ENCODE measurements at places on chromosomes 1 and 21.
A peak's percentile ranks its signal among the peaks of the same experiment; 100 is the strongest.

DNA sequence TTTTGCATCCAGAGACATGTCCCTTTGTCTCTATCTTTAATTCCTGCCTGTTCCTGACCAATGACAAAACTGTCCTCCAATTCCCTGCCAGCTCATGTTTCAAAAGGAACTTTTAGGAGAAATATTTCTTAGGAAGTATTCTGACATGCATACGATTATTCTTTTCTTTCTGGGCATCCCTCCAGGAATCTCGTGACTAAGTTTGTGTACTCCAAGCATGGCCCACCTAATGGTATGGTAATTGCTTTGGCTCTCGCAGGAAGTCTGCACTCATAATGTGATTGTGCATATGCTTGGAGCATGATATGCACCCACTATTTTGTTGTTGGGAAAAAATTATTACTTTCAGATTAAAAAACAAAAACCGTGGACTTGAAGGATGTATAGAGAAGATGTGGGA, 256.4 kb downstream of the PRDM2 start:
- no peak for DNase-seq

GRCh38 chr1:59530119-59530518, 233.2 kb downstream of the FGGY start:
- DNase-seq: no peak

GRCh38 chr1:152783095-152783494, 3.0 kb upstream of the LCE1E start:
- DNase-seq: no peak

DNA sequence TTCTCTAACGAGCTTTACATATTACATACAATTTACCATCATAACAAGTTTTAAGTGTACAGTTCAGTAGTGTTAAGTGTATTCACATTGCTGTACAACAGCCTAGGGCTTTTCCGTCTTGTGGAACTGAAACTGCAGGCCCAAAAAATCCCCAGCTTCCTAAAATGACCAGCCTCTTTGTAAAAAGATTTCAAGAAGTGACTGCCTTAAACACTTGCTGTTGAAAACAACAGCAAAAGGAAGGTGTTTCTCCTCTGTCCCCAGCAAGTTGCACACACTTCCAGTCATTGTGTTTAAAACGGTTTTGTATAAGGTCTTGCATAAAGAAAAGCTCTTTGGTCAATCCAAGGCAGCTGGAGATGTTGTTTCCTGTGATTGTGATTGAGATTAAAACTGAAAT, 16.0 kb upstream of the GBP1 start:
- no peak for DNase-seq

- DNase-seq: no peak
Measured at GRCh38 chr1:46767649-46768282, 31.1 kb upstream of the CYP4B1 start.

GRCh38 chr1:27301582-27302199, 20.3 kb upstream of the TMEM222 start:
- DNase-seq: no peak

GRCh38 chr1:219391297-219391696, 217.6 kb downstream of the LYPLAL1 start:
- no peak for DNase-seq

DNA sequence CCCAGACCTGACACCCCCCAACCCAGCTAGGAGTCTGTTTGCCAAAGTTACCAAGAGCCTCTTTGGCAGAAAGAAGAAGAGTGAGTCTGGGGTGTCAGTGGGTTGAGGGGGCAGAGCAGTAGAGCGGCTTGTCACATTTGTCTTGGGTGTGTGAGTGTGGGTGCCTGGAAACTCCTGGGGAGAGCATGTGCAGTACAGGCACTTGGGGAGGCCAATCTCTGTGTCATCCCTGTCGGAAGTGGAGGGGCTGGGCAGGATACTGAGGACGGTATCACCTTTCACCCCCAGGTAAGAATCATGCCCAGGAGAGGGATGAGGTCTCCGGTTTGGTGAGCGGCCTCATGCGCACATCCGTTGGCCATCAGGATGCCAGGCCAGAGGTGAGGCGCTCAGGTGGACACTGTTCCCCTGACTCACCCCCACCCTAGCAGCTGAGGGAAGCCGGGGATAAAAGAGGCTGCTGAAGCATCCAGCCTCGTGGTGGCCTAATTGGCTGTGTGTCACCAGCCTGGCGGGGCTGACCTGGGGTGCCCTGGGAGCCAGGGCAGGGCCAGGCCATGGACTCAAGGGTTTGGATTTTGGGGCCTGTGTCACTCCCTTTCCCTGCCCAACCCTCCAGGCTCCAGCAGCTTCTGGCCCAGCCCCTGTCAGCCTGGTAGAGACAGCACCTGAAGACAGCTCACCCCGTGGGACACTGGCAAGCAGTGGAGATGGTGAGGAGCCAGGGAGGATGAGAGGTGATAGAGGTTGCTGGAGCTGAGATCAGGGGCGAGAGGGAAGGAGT, 3.3 kb downstream of the PLK3 start:
- no peak for DNase-seq

GRCh38 chr1:202205523-202206190, 12.1 kb downstream of the LGR6 start:
- no peak for DNase-seq

DNA sequence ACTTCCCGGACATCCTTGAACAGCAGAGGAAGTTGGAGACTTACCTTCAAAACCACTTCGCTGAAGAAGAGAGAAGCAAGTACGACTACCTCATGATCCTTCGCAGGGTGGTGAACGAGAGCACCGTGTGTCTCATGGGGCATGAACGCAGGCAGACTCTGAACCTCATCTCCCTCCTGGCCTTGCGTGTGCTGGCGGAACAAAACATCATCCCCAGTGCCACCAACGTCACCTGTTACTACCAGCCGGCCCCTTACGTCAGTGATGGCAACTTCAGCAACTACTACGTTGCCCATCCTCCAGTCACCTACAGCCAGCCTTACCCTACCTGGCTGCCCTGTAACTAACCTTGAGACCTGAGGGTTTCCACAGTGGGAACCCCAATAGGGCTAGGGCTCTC, 17.9 kb downstream of the TENT5C start:
- no peak for DNase-seq

DNA sequence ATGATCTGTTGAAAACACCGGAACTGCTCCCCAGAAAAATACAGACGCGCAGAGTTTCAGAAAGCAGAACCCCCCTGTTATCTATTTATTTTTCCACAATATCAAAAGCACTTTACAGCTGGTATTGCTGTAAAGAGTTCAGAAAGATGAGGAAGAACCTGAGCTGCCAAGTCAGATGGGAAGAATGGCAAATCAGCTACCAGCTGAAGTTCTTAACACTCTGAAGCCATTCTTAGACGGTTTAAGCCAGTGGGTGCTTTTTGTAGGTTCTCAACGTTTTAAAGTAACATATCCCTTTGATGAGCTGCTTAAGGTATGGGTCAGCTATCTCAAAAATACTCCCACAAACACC, 714 bp upstream of the AKIRIN1 start:
- no peak for DNase-seq

DNA sequence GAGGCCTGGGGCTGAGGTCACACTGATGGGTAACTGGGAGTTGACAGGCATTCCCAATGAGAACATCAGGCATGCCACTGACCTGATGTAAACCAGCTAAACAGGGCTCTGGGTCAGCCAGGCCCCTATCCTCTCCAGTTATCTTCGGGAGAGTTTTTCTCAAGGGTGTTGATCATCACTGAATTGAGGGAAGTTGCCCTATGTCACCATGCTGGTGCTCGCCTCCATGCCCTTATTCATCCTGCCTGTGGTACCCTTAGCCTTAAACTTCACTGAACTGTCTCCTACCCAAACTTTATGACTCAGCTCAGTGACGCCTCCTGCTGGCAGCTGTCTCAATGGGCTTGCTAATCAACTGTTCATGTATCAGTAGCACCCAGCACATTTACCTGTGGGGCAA, 80.7 kb upstream of the TNR start:
- DNase-seq: peak; percentile 28

- DNase-seq: peak; percentile 16
Measured at GRCh38 chr1:199404191-199404590, 623.3 kb upstream of the NR5A2 start.

- no peak for DNase-seq
Measured at GRCh38 chr1:162861101-162861500, at the start of gene CCDC190. Gene CCDC190 (minus strand): TSS chr1:162861175. CDS start chr1:162859646, 1,529 bp downstream.

GRCh38 chr1:53766831-53767405, 28.0 kb upstream of the GLIS1 start:
- DNase-seq: no peak

- no peak for DNase-seq
Measured at GRCh38 chr1:37951041-37951782, 4.4 kb upstream of the INPP5B start.

DNA sequence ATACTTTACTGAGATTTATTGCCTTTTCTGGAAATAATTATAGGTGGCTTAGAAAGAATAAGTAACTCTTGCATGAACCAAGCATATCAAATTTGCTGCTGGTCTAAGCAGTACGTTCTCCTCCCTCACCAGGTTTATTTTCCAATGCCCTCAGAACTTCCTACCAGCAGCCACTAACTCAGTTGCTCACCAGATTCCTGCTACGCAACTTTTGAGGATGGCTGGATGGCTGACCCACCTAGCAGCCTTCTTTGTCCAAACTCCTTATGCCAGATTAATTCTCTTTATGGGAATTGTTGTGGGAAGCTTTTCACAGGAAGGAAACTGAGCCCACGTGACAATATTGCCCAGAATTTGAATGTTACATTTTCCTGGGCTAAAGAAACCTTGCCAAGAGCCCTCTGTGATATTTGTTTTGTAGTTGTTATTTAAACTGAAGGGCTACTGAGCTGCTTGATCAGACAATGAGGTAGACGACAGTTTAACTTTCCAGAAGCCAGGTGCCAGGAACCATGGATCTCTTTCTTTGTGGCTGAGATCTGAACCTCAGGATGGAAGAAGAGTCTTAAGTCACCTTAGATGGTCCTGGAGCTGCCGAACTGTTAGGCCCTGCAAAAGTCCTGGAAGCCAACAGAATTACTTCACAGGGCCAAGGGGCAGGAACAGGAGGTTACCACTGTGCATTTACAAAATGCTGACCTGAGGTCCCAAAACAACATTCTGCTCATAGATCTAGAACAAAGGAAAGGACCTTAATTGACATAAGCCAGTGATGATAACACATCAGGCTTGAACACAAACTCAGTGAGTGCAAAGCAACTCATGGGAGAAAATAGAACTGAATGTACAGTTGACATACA, 85.5 kb upstream of the ATP1A1 start:
- DNase-seq: no peak

GRCh38 chr1:207817778-207818751, 66.2 kb downstream of the CD46 start:
- DNase-seq: peak; percentile 77

DNA sequence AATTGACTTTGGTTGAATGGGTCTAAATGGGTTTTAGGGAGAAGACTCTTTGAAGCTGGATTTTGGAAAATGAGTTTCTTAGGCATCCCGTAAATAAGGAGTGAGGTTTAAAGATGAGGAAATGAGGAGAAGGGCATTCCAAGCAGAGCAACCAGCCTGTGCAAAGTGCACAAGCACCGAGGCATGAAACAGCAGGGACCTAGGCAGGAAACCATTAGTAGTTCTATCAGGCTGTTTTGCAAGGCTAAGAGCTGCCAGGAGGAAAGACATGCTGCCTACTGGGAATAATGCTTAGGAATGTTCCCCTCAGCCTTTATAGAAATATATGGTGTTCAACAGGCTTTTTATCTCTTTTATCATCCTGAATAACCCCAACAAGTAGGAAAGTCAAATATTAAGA, 153.1 kb upstream of the FGGY start:
- no peak for DNase-seq

GRCh38 chr1:175597205-175597604, 146.2 kb downstream of the TNR start:
- DNase-seq: no peak

DNA sequence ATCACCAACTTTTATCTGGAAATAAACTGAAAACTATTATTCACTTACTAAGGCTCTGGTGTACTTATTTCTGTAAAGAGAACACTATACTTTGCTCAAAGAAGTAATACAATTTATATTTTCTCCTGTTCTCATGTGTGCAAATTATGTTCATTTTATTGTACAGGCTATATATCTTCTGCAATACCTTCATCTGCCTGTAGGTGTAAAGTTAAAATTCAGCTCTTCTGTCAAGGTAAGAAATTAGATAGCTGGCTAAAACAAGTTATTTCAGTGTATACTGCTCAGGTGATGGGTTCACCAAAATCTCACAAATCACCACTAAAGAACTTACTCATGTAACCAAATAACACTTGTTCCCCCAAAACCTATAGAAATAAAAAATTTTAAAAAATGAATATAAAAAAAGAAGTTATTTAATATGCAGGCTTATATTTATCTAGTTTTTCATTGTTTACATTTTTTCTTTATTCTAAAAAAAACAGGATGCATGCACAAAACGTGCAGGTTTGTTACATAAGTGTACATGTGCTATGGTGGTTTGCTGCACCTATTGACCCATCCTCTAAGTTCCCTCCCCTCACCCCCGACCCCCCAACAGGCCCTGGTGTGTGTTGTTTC, 81.5 kb downstream of the PTGER3 start:
- peak; percentile 11 for DNase-seq

- DNase-seq: no peak
Measured at GRCh38 chr1:216238844-216239243, 184.4 kb downstream of the USH2A start.

GRCh38 chr1:234978397-234979295, 150.0 kb downstream of the TOMM20 start:
- DNase-seq: peak; percentile 84

DNA sequence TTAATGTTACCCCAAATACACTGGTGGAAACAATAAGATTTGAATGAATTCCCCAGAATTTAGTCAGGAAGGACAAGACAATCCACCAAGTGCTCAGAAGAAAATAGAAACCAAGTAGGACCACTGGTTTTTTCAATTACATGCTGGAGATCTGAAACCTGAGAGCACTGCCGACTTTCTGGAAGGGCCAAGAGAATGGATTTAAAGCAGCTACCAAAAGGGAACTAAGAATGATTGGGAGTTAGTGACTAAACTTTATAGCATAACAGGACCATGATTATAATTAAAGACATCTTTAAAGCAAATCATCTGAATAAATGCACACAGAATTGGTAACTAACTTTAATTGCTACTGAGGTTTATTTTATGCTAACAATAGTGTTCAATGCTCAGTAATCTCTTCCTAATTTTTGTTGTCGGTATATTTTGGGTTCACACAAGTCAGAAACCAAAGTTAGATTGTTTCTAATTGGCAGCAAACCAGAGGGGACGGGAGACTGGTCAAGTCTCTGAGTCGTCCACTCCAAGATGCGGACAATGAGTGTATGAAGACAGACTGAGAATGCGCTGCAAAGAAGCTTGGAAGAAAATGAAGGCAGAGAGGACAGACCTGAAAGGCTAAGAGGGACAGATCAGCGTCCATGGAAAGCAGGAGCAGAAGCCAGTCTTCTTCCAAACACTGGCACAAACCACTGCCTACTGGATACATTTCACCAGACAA, 2.3 kb upstream of the RGS13 start:
- no peak for DNase-seq

DNA sequence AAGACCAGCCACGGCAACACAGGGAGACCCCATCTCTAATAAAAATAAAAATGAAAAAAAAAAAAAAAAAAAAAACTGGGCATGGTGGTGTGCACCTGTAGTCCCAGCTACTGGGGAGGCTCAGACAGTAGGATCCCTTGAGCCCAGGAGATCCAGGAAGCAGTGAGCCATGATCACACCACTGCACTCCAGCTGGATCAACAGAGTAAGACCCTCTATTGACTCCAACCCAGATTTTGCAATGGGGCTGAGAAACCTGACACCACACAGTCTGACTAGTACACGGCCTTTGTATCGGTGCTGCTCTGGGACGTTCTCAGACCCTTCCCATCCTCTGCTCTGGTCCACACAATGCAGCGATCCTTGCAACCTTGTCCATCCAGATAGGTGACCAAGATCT, 31.8 kb downstream of the SPATA21 start:
- no peak for DNase-seq
